Activated CD4-positive, alpha-beta T cell treated with anti-CD3 and anti-CD28 coated beads, Interleukin-2, Interleukin-6, amounts not matched to agents 100 ng/mL and 50 ng/mL, durations not matched to agents 16 hours and 8 hours (primary cell): ENCODE measurements at places on chromosomes 3 and 15.

DNA sequence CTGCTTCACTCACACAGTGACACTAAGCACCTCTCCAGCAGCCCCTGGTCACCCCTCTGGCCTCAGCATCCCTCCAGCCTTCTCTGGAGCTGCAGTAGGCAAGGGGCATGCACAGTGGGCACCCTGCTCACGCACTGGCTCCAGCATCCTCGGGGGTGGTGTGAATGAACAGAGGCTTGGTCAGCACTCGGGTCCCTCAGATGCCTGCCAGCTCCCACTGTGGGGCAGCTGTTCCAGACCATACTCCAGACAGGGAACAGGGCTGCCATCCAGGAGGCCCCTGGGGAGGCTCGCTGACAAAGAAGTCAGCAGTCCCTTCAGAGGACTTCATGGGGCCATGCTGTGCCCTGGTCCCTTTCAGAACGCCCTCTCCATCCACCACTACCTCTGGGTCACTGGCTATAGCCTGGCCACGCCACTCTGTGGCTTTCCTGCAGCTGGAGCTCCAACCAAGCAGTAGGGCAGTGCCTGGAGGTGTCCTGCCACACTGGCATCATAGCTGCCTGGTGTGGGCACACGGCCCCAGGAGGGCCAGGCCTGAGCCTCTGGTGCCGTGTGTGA lies 26.3 kb downstream of the ALS2CL start:
- DNase-seq, result no peak

DNA sequence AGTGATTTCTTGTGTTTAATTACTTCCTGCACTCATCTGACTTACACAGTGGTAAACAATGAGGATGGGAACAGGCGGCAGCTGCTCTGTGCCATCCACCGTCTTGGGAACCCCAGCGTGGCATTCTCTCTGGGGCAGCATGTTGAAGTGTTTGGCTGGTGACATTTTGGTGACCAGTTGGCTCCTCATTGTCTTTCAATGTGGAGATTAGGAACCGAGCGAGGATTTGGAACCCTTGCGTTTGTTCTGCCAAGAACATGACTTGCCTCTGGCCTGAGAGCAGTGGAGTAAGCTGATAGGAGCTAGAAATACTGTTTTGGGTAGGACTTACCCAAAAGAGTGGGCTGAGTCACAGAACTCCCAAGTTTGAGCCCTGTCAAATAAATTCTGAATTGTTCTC lies 88.8 kb downstream of the IGF1R start:
- DNase-seq, result no peak

DNA sequence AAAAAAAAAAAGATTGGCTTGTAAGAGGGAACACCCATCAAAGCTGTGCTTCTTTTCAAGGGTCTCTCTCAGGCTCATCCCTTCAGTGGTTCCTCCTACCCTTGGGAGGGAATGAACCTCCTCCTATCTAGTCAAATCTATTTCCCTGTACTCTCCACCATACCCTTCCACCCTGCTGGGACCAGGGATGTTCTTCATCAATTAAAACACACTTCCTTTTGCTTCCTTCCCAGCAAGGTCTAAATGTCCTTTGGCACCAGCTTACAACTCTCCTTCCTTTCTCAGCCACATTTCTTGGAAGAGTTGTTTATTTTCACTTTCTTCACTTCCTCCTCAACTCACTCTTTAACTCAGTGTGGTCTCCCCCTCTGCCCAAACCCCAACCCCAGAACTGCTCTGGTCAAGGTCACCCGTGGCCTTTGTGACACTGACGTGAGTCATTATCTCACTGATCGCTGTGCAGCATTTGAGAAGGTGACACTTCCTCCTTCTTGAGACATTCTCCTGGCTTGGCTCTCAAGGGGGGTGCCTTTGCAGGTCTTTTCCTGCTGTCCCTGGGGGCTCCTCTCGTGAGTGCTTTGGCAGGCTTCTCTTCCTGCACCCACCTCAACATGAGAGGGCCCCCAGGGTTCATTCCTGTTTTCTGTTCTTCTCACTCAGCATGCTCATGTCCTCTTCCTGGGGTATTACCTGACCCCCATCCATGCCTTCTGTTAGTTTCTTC lies 210.5 kb upstream of the TLE3 start:
- peak; percentile 55 for DNase-seq

DNA sequence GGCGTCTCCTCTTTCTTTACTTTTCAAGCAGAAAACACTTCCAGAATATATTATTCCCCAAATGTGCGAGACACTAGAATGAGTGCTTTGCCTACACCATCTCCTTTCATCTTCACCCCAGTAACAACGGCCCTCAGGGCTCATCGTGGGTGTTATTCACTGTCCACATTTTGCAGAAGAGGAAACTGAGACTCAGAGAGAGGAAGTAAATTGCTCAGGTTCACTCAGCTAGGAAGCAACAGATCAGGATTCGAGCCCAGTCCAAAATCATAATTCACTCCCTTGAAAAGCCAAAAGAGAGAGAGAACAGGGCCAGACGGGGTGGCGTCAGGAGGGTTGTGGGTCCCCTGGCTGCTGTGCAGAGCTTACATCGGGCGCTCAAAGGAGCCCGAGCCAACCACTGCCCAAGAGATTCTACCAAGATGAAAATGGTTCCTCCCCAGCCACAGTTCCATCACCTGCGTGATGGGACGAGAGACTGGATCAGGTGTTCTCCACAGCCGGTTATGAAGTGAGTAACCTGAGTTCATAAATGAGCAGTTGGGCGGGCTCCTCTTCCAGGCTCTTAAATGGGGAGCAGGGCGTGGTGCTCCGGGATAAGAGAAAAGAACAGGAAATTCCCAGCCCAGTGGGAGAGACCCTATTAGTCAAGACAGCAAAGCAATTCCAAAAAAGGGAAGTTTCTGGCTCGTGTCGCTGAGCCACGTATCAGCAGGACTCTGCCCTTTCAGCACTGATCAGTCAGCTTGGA lies 48.6 kb upstream of the FLNB start:
- DNase-seq, result no peak

DNA sequence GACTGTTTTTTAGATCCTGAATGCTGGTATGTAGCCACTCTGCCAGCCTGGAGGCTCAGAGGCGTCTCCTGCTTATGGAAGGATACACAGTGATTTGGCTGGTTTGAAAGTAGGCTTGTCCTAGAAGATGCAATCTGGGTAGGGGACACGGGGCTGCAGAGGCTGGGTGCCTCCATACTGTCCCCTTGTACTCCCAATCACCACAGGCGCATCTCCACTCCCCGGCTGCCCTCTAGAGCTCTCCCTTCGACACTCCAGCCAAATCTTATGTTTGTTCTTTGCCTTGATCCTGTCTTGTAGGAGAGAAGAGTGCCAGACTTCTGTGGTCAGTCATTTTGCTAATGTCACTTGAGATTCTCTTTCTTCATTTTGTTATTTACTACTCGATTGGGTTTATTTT lies 168.8 kb upstream of the THRB start:
- no peak for DNase-seq

DNA sequence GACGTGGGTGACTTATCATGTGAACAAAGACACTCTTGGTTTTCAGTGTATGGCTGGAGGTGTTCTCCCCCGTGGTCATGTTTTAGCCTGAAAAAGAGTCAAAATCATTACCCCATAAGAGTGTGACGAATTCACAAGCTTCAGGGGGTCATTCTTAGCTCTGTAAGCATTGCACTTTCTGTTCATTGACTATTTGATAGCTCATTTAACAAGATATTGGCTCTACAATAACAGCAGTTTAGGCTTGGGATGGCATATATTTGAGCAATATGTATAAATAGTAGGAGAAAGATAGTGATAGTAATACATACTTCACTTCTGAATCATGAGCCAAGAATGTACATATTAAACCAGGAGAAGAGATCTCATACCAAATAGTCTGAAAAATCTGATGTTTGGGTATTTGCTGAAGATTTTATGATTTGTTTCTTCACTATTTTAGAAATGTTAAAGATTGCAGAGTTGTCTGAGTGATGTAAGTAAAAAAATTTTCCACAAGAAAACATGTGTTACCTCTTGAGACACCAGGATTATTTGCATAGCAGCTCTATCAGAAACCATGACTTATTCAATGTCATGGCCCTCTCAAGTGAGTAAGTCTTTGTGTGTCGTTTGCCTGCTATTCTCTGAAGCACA lies 996.0 kb downstream of the OTOL1 start:
- DNase-seq, result no peak

DNA sequence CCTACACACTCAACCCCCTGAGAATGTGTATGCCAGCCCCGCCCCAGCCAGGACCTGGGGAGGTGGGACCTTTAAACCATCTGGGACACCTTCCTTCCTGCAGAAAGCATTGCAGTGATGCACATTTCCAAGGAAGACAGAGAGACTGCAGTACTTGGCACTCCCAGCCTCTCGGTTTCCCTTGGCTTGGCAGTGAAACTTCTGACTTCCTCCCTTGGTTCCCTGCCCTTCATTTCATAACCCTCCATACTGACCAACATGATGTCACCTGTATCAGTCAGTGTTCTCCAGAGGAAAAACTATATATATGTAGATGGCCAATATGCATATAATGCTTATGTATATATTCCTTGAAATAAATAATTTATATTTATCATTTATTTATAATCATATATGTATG lies 103.2 kb downstream of the SST start:
- DNase-seq, result no peak

GRCh38 chr3:24258727-24259600 lies 235.7 kb downstream of the THRB start:
- no peak for DNase-seq

DNA sequence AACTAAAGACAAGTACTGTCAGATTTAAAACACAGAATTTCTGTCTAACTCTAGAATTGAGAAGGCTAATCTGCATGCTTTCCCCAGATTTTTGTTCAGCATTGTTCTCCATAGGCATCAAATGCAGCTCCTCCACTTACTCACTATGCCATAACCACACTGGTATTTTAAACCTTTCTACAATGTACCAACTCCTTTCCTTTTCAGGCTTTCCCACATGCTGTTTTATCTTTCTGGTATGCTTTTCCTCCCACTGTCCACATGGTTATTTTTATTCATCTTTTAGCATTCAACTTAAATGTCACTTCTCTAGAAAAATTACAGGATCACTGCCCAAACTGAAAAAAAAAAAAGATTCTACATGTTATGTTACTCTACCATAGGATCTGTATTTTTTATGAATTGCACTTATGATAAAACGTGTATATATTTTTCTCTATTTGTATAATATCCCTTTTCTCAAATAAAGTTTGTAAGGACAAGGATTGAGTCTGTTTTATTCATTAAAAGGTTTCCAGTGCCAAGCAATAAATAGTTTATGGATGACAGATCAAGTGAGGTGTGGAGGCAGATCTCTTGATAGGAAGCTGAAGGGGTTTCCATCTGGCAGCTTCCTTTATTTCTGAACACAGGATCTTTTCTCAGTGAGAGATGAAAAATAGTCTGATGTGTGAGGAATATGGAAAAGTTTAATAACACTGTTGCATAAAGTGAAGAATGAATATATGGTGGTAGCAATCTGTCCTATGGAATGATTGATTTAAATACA lies 1064.5 kb downstream of the ZPLD1 start:
- no peak for DNase-seq

GRCh38 chr3:56370991-56371775 lies 97.1 kb downstream of the ERC2 start:
- DNase-seq, result no peak

- DNase-seq, result no peak
Observed at GRCh38 chr3:115828401-115828800, 205.1 kb downstream of the GAP43 start.

GRCh38 chr3:12816521-12817342 lies 20.3 kb downstream of the CAND2 start:
- no peak for DNase-seq

- DNase-seq, result no peak
Observed at GRCh38 chr15:81209635-81210034, 13.0 kb downstream of the IL16 start.

DNA sequence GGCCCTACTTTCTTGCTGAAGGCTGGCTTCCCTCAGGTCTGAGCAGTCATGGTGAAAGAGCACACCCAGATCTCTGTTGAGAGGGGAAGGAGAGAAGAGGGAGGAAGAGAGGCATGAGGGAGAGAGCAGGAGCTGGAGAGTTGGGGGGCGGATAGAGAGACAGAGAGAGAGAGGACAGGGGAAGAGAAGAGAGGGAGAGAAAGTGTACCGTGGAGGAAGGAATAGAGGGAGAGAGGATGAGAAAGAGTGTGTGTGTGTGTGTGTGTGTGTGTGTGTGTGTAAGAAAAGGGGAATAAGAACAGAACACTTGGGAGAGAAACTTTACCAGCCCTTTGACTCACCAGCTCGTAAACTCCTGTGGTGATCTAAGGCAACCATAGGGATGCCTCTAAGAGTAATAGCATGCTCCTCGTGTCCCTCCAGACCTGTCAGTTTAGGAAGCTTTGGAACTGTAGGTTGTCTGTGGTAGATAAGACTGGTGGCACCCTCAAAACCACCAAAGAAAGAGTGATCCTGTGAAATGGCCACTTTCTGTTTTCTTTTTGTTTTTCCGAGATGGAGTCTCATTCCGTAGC lies 18.2 kb downstream of the ZNF592 start:
- no peak for DNase-seq

- DNase-seq, result no peak
Observed at GRCh38 chr3:41259449-41260062, 60.3 kb downstream of the CTNNB1 start.

GRCh38 chr3:30129765-30130164 lies 476.6 kb upstream of the TGFBR2 start:
- DNase-seq, result no peak

DNA sequence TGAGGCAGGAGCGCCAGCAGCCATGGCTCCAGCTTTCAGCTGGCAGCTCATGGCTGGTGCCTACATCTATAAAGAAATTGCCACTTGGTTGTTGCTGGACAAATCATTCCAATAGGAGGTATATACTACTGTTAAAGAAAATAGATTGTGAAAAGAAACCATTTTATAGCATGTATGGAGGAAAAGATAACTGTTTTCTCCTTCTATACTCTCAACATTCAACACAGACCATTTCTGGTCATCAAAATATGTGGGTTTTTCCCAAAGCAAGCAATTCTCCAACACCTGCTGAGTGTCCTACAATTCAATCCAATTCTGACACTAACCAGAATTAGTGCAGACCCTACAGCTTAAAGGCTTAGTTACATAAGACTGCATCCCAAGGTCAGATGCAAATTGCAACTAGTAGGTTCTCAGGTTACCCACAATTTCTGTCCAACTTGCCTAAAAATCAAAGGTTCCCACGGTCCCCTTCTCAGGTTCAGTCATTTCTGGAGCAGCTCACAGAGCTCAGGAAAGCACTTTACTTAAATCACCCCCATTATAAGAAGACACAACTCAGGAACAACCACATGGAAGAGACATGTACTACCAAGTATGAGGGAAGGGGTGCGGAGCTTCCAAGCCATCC lies 42.4 kb upstream of the STRIT1 start:
- no peak for DNase-seq

DNA sequence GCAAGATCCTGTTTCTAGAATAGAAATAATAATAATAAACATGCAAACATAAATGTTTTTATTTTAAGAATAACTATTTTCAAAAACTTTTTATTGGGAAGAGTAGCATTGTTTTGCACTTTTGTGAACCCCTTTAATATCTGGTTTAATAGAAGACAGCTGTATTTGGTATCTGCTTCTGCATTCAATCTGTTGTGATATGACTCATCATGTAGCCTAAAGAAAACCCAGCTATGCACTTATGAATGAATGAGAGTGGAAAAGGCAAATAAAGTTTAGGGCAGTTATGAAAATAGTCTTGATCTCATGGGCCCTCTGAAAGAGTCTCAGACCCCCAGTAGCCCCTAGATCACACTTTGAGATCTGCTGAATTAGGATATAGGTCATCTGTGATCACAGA lies 100.4 kb upstream of the PPP2R3A start:
- DNase-seq, result no peak
